HTR-8/SVneo (cell line): ENCODE measurements at places on chromosomes 13 and 19.

- no peak for DNase-seq
Measured at GRCh38 chr13:111949311-111949710, 117.6 kb upstream of the SOX1 start.

DNA sequence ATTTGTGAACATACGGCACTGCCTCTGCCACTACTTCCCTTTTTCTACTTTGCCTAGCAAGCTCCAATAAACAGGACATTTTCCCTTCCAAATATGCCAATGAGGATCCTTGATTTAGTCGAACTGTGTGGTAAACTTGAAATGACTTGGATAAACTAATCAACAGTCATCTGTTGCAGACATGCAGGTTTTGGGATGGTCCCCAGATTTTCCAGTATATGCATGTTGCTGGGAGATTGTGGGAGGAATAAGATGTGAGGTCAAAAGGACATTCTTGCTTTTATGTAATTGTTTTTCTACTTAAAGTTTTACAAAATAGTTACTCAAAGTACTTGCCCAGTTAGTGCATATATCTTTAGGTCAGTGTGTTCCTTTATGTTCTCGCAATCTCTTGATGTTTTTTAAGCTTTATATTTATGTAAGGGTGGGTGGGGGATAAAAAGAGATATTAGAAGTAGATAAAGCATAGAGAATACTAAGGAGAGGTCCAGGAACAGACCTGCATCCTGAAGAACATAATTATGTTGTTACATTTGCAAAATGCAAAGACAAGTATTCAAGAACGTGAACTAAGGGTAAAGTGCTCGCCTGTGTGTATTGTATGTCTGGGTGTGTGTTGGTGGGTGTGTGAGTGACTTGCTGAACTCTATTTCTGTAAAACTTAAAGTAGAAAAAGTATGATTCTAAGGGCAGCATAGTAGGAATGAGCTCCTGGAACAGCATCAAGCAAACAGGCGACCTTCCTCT is 88.4 kb upstream of the OXGR1 start:
- no peak for DNase-seq

GRCh38 chr13:94548821-94549231 is 47.1 kb downstream of the TGDS start:
- peak; percentile 18 for DNase-seq

DNA sequence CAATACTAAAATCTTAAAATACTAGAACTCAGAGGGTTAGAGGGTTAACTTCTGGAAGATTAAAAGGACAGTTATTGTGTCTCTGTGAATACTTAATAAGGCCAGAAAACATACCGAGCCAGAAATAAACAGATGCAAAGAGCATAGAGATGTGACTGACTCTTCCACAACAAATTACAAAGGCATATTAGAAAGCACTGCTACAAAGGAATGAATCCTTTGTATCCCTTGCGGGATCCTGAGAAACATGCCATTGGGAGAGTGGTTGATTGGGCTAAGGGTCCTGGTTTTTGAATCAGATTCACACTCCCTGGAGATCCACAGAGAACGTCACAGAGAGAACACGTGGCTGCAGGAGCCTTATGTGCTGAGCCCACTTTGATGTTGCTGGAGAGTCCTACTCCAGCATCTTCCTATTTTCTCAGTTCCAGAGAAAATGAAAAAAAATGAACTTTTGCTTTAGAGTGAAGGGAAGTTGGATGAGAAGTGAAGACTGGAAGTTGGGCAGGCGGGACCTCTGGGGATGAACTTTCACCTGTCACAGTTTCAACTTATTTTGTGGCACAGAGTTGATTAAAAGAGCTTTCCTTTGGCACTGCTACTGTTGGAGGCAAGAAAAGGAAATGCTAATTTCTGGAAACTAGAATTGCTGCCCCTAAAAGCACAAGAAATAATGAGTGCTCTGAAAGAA is 309.9 kb downstream of the DCT start:
- no peak for DNase-seq

GRCh38 chr13:48770372-48770771 is 116.6 kb downstream of the CYSLTR2 start:
- no peak for DNase-seq

DNA sequence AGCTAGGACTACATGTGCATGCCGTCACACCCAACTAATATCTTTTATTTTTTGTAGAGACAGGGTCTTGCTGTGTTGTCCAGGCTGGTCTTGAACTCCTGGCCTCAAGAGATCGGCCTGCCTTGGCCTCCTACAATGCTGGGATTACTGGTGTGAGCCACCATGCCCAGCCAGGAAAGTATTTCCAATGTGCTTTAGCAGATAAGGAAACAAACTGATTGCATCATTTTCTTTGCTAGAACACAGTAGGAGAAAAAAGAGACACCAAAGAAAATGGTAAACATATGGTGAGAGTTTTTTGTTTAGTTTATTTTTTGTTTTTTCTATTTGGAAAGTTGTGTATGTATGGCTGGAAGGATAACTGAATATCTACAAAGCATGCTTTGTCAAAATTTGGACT is 46.9 kb upstream of the AKAP11 start:
- DNase-seq = no peak

GRCh38 chr19:3664879-3665642 is 35.2 kb downstream of the PIP5K1C start:
- no peak for DNase-seq

GRCh38 chr13:40456979-40457553 is 209.4 kb downstream of the FOXO1 start:
- DNase-seq = no peak

DNA sequence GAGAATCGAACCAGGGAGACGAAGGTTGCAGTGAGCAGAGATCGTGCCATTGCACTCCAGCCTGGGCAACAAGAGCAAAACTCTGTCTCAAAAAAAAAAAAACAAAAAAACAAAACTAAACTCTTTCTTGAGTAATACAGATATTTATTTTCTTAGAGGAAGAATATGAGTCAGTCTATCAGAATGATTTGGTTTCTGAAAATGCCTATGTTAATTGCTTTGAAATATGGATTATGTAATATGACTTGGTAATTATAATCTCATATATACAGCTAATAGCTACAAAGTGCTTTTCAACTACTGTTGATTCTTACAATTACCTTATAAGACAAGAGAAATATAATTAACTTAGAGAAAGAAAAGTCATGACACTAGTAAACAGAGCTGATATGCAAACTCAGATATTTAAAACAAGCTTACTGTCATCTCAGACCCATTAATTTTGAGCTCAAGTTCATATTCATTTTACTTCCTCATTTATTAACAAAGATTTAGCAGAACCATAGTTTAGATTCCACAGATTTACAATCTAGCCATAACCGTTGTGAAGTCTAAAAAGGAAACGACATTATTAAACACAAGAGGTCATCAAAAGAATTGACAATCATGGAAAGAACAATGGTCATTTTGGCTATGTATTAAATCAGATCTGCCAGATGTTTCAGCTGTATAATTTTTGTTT is 88.0 kb downstream of the TBC1D4 start:
- no peak for DNase-seq

- no peak for DNase-seq
Measured at GRCh38 chr13:46171217-46171616, 10.8 kb downstream of the LCP1 start.
